ENCODE measurements at places on chromosomes 3 and 15.

- DNase-seq = no peak
Measured at GRCh38 chr15:78069052-78069414, 8.5 kb downstream of the TBC1D2B start.

GRCh38 chr15:39493424-39494067, 87.3 kb upstream of the THBS1 start:
- DNase-seq = no peak

DNA sequence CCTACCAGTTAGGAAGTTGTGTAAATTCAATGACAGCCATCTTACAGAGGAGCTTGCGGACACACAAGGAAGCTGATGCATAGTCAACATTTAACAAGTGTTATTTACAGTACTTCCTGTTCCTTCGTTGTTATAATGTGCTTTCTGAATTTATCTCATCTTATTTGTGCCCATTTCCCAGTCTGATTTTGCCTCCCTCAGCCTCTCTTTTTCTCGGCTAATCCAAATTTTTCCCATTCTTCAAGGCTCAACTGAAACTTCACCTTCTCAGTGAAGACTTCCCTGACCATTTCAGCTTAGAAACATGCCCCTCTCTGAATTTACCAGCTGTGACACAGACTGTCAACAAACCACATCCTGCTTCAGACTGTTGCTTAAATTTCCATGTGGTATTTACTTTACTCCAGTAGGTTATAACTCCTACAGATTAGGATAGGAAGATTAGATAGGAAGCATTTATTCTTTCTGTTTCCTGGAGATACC, 55.7 kb upstream of the CP start:
- DNase-seq = no peak

DNA sequence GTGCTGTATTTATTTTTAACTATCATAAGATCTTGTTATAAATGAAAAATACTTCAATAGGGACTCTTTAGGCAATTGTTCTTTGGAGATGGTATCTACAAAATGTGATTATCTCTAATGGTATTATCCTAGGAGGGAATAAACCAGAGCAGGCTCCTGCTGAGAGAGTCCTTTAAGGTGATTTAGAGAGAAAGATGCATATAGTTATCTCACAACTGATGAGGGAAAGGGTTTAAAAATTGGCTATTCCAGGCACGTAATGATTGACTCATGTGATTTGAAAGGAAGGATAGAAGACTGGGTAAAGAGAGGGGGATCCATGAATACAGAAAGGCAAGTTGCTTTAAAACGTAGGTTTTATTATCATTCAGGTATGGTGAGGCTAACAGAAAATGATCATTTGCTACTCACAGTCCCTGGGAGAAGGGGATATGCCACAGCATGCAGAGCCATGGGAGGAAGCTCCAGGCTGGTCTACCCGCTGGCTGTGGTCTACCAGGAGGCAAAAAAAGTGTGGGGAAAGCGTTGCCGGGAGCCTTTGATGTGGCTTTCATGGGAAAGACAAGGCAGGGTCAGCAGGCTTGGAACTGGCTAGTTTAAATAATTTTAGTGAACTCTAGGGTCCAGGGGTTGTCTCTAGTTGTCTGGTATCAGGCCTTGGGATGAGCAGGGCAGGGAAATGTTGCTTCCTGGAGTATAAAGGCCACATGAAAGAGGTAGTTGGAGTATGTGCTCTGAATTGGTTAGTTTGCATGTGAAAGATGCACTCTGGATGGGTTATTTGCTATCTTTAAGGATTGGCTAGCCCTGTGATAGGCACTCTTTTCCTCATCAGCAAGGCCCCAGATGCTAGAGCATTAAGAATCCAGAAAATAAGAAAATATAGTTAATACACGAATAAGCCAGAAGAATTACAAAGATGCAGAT, 798.4 kb upstream of the GRM7 start:
- no peak for DNase-seq

- no peak for DNase-seq
Measured at GRCh38 chr15:74837482-74838136, 5.3 kb downstream of the ULK3 start.

DNA sequence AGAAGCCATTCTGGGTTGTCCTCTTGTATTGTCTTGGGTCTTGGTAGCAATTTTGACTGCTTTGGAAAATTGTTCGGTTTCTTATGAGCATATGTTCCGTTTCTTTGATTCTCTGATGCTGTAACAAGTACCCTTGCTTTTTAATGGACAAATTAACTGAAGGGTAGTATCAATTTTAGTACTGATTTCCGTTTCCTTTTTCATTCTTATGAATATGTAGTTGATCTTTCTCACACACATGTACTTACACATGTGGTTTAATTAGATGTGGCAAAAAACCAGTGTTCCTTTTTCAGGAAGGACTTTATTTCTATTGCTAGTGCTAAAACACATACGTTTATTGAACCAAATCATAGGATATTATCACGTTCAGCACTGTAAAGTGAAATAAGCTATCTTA, 119.1 kb downstream of the TCF12 start:
- no peak for DNase-seq

DNA sequence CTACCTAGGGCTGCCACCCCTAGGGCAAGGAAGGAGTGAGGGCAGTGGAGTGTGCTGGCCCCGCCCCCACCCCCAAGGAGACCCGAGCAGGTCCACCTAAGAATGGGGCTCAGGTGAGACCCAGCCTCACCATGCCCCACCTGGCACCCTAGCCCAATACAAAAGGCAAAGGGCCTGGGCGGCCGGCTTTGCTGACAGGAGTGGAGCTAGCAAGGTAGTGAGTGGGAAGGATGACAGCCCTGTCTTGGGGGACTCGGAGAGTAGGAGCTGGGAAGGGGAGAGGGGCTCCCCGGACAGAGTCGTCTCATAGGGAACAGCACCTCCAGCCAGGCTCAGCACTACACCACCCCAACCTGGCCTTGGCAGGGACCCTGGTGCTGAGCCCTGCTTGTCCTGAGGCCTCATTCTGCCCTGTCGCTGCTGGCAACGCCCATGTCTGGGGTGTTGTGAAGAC, 12.1 kb downstream of the C15orf39 start:
- DNase-seq = no peak

All from NCI-H1930 (cell line).